ENCODE measurements at places on chromosomes 5 and 9.

- DNase-seq, result peak; percentile 12
These were observed 39.9 kb downstream of the MOCS2 start for GRCh38 chr5:53069626-53070025.

GRCh38 chr5:115892021-115892420 lies 50.3 kb downstream of the AP3S1 start:
- no peak for DNase-seq

- no peak for DNase-seq
These were observed 24.4 kb upstream of the ELL2 start for GRCh38 chr5:95986001-95986400.

GRCh38 chr5:142156839-142157463 lies 48.4 kb downstream of the NDFIP1 start:
- DNase-seq, result no peak

DNA sequence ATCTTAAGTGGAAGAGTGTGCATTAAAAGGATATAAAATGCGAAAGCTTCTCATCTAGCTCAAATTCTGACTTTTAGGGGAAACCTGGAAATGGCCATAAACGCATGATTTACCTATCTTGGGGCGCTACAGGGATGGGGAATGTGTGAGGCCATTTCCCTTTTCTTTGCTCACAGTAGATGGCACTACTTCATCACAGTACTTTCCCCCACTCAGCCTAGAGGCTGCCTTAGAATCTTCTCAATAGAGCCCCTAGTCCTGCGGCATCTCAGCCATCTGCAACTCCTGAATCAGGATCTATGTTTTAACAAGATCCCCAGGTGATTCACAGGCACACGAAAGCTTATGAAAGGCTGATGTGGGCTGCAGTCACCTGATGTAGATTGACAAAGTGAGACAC lies 110.8 kb downstream of the LHFPL2 start:
- DNase-seq, result no peak

- DNase-seq, result no peak
These were observed 1.4 kb upstream of the CEL start for GRCh38 chr9:133060417-133060841.

- no peak for DNase-seq
These were observed 72.1 kb upstream of the HSPA9 start for GRCh38 chr5:138647261-138647788.

- DNase-seq, result no peak
These were observed 8.6 kb downstream of the TGFBR1 start for GRCh38 chr9:99113414-99114048.

- DNase-seq, result no peak
These were observed 37.6 kb upstream of the GGTA1 start for GRCh38 chr9:121537283-121537682.

DNA sequence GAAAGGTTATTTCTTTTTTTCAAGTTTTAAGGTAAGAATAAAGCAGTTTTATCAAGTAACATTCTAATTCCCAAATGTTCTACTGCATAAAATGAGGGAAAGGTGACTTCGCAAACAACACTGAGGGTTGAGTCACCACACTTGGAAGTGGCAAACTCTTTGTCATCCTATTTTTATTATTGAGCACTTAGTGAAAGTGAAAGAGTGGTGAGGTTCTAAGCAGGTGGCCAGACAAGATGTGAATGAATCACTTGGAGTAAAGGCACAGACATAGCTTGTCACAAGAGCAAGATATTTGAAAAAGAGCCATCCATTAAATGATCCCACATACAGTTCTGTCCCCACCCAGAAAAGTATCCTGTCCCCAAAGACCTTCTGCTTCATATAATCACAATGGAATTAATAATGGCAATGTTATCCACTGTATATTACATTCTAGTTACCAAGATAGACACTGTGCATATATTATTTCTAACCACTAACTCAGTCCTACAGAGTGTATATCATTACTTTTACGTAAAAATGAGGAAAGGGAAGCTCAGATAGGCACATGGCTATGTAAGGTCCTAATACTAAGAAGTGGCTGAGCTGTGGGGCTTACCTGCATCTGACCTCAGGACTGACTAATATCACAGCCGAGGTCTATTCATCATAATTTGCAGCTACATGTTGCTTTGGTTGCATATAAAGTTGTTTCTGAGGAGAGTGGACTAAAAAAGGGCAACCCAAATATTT lies 730.4 kb upstream of the MEF2C start:
- no peak for DNase-seq

DNA sequence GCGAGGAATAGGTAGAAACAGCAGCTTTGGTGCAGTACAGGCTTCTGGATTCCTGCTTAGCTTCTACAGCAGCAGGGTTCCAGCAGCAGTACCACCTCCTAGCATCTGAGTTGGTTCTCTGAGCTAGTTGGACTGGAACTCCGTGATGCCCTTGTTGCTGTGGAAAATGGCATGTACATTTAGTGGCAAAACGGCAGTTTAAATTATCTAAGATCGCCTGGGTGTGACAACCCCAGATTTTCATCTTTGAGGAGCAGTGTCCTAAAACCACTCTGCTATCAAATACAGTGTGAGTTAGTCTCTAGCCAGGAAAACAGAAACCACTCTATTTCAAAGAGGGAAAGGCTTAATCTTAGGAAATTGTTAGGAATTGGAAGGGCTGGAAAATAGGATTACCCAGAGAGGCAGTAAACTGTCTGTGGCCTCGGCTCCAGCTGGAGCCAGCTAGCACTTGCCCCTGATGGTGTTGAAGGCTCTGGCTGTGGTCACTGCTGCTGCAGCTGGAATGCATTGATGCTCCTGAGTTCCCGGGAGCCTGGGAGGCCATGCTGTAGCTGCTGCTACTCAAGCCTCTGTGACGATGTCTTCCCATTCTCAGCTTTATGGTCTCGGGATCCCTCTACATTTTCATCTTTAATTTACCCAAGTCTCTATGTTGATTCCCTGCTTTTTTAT lies 29.4 kb downstream of the RAD23B start:
- no peak for DNase-seq

GRCh38 chr5:69271376-69271775 lies 36.7 kb downstream of the CDK7 start:
- DNase-seq, result no peak

GRCh38 chr5:80763873-80764647 lies 109.3 kb upstream of the DHFR start:
- DNase-seq, result no peak

- DNase-seq, result no peak
These were observed 20.2 kb downstream of the RGS3 start for GRCh38 chr9:113483676-113484257.

- no peak for DNase-seq
These were observed 88.9 kb downstream of the AMBP start for GRCh38 chr9:113989017-113989713.

- DNase-seq, result no peak
These were observed 6.7 kb downstream of the GNG10 start for GRCh38 chr9:111668026-111668573.

DNA sequence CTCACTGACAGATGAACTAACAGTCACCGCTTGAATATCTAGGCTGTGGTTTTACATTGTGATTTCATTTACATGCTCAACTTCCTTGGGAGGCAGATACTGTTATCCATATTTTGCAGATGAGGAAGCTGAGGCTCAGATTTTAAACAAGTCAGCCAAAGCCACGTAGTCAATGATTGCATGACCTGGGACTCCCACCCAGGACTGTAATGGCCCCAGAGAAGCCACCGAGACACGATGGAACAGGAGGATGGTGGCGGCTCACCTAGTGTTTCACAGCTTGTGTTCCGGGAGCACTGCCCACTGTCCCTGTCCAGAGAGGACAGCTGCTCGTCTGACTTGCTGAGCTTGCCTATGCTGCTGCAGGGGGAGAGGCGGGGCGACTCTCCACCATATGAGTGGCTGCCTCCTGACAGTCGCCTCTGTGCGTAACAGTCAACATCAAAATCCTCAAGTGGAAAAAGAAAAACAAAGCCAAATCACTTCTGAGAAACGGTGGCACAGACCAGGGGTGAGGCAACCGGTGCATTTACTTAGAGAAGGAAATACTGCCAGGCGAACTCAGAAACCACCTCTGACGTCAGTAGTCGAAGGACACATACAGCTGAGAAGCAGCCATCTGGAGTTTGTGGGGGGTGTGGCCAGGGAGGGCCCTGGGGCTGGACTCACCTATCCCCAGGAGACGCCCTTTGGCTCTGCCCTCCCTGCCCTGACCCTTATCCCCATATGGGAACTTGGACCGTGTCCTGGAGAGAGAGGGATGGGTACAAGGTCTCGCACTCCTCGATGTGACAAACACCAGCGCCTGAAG lies 82.5 kb downstream of the PRRT1B start:
- peak; percentile 23 for DNase-seq

GRCh38 chr9:133681658-133682306 lies 45.6 kb downstream of the DBH start:
- DNase-seq, result no peak

DNA sequence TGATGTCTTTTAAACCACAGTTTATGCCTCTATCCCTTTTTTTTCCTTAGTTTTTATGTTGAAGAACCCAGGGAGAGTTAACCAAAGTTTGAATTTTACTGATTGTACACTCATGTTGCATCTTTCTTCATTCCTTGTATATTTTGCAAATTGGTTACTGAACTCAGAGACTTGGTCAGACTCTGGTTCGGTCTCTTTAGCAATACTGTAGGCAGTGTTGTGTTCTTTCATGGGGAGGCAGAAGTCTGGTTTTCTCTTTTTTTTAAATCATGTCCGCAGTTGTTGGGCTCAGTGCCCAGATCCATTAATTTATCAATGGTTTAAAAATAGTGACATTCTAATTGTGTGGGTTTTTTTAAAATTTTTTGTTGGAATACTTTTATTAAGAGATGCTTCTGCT lies 23.4 kb downstream of the UBE2R2 start:
- no peak for DNase-seq

- DNase-seq, result no peak
These were observed 636.0 kb downstream of the NR2F1-AS1 start for GRCh38 chr5:92944903-92945604.

GRCh38 chr9:105425816-105426433 lies 21.9 kb upstream of the FSD1L start:
- DNase-seq, result no peak

DNA sequence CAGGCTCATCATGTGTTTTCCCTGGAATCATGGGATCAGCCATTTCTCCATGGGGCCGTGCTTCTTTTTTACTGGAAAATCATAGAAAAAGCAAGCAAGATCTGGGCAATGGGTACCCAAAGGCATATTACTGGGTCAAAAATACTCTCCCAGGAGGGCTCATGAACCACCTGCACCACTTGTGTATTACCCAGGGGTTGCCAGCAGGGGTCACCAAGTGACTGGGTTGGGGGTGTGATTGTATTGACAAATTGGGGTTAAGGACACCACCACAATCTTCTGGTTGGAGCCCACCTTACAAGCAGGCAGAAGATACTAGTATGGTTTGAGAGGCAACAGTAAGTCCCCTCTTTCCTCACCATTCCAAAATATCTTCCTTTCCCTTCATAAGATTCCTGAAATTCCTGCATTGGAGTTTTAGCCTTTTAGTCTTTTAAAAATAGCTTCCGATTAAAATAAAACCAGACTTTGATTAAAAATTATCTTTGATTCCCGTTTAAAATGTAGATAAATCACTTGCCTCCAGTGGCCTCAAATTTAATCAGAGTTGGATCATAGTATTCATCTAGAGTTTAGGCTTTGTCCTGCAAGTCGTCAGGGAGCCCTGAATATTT lies 603.3 kb downstream of the KIF4B start:
- peak; percentile 10 for DNase-seq

GRCh38 chr5:157186309-157187045 lies 5.8 kb downstream of the ITK start:
- DNase-seq, result no peak

DNA sequence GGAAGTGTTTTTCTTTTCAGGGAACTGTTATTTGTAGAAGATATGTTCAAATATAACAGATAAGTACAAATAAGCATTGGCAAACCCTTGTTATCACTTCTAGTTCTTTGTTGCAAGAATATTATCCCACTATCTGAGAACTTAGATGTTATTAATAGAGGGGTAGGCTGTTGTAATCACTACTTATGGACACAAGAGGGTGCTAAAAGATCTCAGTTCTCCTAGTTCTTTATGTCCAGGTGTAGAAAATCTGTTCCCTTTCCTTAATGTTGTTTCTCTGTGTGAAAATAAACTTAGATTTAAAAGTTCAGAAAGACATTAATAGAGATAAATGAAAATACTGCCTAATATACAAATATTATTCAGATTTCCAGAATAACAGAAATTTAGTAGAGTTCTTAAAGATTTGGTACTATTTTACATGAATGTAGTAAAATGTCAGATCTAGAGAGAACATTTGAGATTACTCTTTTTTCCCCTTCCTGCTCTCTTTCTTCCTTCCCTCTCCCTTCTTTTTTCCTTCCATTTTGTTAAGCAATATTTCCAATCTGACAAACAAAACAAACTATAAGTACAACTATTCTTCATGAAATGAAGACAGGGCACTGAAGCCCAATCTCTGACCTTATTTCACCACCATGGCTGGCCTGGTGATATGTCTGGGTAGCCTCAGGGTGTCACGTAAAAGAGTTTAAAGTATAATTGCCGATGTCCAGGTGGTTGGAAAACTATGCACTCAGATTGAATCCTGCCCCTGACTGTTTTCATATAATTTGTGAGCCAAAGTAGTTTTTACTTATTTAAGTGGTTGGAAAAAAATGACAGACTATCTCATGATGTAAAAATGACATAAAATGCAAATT lies 43.6 kb upstream of the C5orf46 start:
- DNase-seq, result no peak

DNA sequence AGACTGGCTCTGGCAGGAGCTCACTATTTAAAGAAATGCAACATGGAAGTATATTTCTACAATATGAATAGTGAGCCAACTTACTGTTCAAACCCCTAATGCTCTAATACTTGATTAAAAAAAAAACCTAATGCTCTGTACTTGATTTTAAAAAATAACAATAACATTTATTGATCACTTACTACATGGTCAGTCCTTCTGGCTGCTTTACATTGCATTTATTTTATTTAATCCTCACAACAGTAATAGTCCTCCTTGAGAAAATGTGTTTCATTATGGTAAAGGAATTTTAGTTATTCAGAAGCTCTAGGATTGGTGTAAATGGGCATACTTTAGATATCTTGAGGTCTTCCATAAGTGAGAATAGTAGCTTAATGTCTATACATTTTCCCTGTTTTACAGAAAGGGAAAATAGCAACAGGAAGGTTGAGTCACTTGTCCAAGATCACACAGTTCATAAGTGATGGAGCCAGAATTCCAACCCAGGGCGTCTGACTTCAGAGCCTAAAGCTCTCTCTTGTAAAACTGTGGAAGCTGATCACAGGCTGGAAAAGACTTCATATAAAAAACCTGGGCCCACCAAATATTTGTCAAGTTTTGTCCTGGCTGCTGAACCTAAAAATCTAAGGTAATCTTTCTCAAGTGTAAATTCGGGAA lies 1.0 kb downstream of the STARD4 start:
- no peak for DNase-seq

- DNase-seq, result no peak
These were observed 3.9 kb upstream of the RABL6 start for GRCh38 chr9:136803551-136804508.

GRCh38 chr5:122942164-122942914 lies 94.2 kb downstream of the PPIC start:
- DNase-seq, result no peak

- DNase-seq, result no peak
These were observed 324.1 kb upstream of the TNC start for GRCh38 chr9:115442054-115442453.

- no peak for DNase-seq
These were observed 46.0 kb downstream of the CDO1 start for GRCh38 chr5:115770466-115770865.

Measured in activated CD4-positive, alpha-beta T cell treated with anti-CD3 and anti-CD28 coated beads for 1 hour (primary cell).